ENCODE measurements at places on chromosomes 2 and 18. TPM values are rescaled to one million over a fixed set of nuclear protein-coding genes. Genes with fewer than 3 reads are reported as not detected.
A peak's percentile ranks its signal among the peaks of the same experiment; 100 is the strongest.

DNA sequence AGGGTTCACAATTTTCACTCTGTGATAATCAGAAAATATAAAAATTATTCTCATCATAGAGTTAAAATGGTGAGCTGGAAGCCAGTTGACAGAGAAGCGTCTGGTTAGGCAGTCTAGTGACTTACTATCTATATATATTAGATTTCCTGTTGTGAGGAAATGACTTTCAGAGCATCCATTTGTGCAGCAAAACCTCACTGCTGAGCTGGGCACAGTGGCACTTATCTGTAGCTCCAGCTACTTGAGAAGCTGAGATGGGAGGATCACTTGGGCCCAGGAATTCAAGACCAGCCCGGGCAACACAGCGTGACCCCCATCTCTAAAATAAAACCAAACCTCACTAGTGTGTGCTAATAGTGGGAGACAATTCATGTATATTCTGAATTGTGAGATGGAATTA is 7.2 kb upstream of the KIAA2012 start:
- H3K4me3 ChIP-seq: no peak overlapping the region
- peaks cover 7% of the 10 kb centered on the region for H3K4me1 ChIP-seq
- H3K27me3 ChIP-seq: no peaks in the 10 kb centered on the region
- H3K27ac ChIP-seq: no peak overlapping the region
- DNase-seq: no peak

ACKR3 gene
- total RNA-seq: 11.6 TPM

ZNF804A gene
- total RNA-seq: 0.46 TPM

- no peak overlapping the region for H3K27ac ChIP-seq
- H3K4me1 ChIP-seq: no peaks in the 10 kb centered on the region
- H3K4me3 ChIP-seq: no peak overlapping the region
- no peaks in the 10 kb centered on the region for H3K36me3 ChIP-seq
- no peaks in the 10 kb centered on the region for H3K27me3 ChIP-seq
Observed at GRCh38 chr2:168165985-168166901, 81.2 kb downstream of the STK39 start.

SCN3A gene
- total RNA-seq: under 0.01 TPM

- no peaks in the 10 kb centered on the region for H3K36me3 ChIP-seq
- no peak overlapping the region for H3K27ac ChIP-seq
- H3K4me1 ChIP-seq: no peaks in the 10 kb centered on the region
- no peaks in the 10 kb centered on the region for H3K27me3 ChIP-seq
- H3K4me3 ChIP-seq: no peak overlapping the region
Observed at GRCh38 chr18:13406049-13406615, 187.6 kb downstream of the LDLRAD4 start.

DNA sequence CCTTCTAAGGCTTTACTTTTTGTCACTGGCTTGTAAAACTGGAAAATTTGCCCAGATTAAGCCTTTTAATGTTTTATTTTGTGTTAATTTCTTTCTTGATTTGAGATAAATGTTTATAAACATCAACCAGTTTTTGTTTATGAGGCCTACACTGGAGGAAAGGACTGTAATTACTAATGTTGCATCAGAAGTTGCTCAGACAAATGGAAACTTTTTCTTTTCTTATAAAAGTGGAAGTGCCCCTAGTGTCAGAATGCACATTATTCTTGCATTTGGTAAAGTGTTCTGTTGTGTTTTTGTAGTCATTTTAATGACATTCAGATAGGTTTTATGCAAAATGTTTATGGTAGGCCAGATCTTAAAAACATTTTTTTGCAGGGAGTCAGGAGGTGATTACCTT is 25.3 kb downstream of the LCLAT1 start:
- no peak overlapping the region for H3K4me3 ChIP-seq
- peak overlapping the region; percentile 64 for H3K27ac ChIP-seq
- H3K4me1 ChIP-seq: no peaks in the 10 kb centered on the region
- H3K36me3 ChIP-seq: no peaks in the 10 kb centered on the region

TGFA gene
- total RNA-seq: 19.6 TPM

ALLC gene
- total RNA-seq: not detected

Data from upper lobe of left lung (tissue), 6 donors.